ENCODE measurements at places on chromosomes 12 and 14.

- DNase-seq = no peak
Observed at GRCh38 chr14:63076488-63076887, 31.2 kb upstream of the KCNH5 start.

DNA sequence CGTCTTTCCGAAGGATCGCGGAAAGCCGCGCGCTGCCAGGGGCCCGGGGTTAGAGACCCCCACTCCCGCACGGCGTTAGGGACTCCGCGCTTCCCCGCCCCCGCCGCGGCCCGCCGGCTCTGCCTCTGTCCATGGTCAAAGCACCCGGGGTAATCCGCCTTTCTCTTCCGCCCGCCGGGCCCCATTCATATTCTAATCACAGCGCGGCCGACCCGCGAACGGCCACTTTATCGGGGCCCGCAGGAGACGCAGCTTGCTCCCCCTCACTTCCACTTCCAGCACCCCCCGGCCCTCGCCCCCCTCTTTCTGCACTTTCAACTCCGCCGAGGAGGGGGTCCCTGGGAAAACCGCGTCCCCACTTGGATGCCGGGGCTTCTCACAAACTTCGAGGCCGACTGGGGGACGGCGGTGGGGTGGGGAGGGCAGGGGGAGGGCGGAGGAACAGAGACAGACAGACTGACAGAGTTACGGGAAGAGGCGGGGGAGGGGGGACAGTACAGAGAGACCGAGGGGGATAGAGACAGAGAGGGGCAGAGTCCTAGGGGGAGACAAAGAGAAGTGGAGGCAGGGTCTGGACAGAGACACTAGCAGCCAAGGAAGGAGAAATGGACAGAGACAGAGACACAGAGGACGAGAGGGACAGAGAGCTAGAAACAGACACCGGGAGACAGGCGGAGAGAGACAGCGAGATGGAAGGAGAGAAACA lies 1.1 kb upstream of the RFX4 start:
- no peak for DNase-seq

DNA sequence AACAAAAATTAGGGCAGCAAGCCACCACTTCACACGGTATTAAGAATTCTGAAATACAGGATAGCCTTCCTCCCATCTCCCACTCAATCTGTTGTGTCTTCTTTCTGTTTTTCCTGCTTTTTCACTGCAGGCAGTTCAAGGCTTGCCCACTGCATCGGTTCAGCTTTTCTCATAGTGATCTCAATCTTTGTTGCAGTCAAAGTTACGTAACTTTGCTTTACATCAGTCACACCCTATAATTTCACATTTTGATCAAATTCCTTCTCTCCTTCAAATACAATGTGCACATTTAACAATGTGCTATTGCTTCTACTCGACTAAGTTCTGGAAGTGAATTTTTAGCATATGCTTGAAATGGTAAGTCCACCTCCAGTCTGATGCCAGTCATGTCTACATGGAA lies 217.6 kb downstream of the EFCAB11 start:
- DNase-seq = no peak

GRCh38 chr12:56297400-56297799 lies 2.7 kb downstream of the CS start:
- no peak for DNase-seq

- no peak for DNase-seq
Observed at GRCh38 chr14:70718383-70719118, 76.8 kb downstream of the TTC9 start.

DNA sequence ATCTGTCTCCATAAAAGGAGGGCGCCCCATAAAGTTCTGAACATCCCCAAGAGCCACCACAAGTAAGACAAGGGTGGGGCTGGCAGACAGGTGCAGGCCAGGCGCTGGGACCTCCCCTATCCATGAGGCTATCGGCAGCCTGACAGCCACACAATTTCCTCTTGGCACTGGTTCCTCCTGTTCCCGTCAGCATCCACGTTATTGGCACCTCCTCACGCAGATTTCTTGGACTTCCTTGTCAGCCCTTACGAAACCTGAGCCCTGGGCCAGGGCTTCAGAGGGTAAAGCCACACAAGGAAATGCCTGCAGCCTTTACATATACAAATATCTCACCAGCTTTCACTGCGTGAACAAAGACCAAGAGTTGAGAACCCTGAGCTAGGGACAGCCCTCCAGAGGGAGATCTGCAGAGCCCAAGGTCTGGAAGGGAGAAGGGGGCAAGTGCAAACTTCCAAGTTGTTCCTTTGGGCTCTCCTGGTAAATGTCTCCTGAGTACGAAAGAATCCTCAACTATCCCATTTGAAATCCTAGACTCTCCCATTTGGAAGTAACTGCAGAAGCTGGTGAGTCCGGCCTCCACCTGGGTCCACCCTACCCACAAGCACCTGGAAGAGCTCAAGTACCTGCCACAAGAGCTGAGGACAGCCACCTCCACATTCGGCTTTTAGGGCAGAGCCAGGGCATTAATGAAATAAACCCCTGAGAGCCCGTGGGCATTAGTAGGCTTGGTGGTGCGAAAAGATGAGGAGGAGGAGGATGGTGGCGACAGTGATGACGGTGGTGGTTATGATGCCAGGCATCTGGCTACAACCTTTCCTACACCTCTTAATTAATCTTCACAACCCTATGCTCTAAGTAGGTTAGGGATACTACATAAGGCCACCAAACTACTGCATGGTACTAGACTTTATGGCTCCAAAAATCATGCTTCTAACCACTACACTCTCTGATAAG lies 5.5 kb upstream of the TC2N start:
- peak; percentile 58 for DNase-seq

GRCh38 chr12:13313886-13314285 lies 117.4 kb downstream of the EMP1 start:
- DNase-seq = no peak

GRCh38 chr14:100839681-100840111 lies 13.8 kb downstream of the MEG3 start:
- DNase-seq = no peak

- DNase-seq = no peak
Observed at GRCh38 chr12:47954467-47955045, 8.8 kb upstream of the TMEM106C start.

Measured in CD4-positive, alpha-beta T cell (primary cell).